Panc1 (cell line): ENCODE measurements at places on chromosomes 4 and X.
A peak's percentile ranks its signal among the peaks of the same experiment; 100 is the strongest.

DNA sequence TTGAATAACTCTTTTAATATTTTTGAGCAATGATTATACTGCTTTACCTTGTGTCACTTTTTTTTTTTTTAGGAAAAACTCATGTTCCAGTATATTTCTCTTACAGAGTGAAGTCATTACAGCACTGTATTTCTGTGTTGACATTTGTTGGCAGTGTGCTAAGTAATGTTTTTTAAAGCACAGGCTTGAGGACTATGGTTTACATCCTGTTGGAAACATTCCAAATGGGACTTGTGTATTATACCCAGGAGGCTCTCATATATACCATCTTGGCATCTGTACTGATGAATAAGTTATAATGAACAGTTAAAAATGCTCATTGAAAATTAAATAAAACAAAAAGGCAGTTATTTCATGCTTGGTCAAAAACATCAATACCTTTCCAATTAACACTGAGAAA lies 33.8 kb downstream of the CEP44 start:
- DNase-seq = no peak

GRCh38 chr4:82865592-82865991 lies 25.4 kb downstream of the SEC31A start:
- no peak for DNase-seq

- DNase-seq = no peak
These were observed 20.5 kb upstream of the WDR44 start for GRCh38 chrX:118325453-118325852.

DNA sequence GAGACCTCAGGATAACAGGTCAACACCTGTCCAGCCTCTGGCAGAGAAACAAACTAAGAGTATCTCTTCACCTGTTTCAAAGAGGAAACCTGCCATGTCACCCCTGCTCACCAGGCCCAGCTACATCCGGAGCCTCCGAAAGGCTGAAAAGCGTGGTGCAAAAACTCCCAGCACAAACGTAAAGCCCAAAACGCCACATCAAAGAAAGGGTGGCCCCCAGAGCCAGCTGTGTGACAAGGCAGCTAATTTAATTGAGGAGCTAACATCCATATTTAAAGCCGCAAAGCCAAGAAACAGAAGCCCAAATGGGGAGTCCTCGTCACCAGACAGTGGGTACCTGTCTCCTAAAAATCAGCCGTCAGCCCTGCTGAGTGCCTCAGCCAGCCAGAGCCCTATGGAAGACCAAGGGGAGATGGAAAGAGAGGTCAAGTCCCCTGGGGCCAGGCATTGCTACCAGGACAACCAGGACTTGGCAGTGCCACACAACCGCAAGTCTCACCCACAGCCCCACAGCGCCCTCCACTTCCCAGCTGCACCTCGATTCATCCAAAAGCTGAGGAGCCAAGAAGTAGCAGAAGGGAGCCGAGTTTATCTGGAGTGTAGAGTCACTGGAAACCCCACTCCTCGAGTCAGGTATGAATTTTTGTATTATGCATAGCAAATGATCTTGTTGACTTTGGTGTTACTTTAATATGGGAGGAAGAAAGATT lies 15.1 kb downstream of the PALLD start:
- no peak for DNase-seq

DNA sequence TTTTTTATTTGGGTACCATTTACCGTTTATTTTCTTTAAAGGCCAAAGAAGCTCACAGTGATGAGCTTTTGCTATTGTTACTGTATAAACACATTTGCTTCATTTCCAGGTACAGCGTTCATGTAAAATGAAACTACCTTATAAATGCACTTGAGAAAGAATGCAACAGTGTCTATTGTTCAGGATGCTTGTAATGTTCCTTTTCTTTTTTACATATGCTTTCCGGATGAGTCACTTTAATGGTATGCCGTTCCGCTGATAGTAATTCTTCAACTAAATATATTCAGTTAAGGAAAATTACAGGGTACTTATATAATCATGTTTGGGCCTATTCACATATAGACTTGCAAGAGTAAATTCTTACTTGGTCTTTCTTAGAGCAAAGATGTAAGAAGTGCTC lies 354.9 kb downstream of the RPA4 start:
- no peak for DNase-seq

GRCh38 chrX:49039598-49040375 lies 3.4 kb downstream of the TFE3 start:
- no peak for DNase-seq

DNA sequence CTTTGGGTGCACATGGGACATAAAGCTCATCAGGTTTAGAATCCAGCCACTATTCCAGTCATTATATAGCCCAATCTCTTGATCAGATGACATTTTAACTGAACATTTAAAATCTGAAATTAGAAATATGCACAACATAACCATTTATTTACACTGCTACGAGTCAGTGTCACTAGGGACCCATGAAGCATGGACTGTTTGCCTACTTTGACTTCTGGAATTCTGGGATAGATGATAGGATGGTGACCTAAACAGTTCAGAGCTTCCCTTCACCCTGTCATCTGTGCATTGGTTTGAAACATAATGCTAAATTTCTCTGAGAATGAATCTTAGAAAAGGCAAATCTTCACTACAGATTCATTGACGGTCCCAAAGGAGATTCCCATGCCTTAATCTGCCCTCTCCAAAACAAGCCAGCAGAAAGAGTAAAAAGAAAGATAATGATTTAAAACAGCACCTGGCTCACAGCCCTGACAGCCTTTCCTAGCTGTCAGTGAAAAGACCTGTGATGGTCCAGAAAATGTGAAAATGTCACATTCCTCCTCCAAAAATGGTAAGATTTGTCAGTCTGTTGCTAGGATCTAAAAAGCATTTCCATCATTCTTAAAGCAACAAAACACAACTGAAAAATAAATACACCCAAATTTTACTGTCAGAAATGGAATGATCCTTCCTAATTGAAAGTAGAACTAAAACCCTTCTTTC lies 18.9 kb upstream of the HERC3 start:
- no peak for DNase-seq

DNA sequence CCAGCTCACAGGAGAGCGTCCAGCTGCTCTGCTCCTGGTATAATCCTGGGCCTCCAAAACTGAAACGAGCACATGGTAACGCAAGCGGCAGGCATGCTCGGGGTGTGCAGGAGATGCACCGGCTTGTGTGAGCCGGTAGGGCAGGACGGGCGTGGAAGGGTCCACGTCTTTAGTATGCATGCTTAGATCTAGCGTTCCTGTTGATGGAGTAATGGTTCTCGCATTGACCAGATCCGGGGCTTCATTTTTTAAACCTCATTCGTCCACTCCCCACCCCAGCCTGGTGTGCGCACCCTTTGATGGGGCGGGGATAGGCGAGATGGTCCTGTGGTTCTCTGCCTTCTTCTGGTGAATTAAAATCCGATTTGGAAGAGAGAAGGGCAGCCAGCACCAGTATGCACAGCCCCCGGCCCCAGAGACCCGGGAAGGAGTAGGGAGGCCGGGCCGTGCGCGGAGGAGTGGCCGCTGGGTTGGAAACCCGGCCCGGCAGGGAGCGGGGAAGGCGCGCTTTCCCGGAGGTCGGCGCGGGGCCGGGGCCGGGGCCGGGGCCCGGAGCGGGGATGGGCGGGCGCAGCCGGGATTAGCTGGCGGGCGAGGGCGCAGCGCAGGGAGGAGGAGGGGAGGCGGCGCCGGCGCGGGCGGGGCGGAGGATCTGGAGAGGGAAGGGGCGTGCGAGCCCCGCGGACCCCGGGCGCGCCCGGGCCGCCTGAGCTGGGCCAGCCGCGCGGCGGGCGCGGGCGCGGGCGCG lies 39.9 kb downstream of the FAM149A start:
- DNase-seq = no peak

DNA sequence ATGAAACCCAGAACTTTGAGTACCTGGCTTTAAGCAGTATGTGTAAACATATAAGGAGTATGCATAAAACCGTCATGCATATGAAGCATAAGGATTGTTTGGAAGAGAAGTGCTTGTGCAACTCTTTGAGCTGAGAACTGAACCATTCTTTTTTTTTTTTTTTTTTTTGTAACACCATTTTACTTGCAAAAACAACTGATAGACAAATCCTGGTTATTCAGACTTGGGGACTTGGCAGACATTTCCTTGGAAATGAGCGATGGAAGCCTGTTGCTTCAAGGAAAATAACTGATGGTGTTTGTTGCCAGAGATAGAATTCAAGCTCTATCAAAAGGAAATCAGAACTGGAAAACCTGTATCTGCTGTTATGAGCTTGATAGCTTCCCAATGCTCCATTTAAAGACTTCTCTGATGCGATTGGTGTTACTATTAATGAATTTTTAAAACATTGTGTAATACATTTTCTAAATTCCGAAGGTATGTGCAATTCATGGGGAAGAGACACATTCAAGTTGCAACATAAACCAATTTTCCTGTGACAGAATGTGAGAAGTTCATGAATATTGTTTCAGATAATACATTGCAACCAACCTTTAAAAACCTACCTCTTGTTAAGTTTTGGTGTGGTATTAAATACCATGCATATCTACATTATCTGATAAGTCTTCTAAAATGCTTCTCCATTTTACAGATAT lies 47.0 kb upstream of the FAT1 start:
- no peak for DNase-seq

DNA sequence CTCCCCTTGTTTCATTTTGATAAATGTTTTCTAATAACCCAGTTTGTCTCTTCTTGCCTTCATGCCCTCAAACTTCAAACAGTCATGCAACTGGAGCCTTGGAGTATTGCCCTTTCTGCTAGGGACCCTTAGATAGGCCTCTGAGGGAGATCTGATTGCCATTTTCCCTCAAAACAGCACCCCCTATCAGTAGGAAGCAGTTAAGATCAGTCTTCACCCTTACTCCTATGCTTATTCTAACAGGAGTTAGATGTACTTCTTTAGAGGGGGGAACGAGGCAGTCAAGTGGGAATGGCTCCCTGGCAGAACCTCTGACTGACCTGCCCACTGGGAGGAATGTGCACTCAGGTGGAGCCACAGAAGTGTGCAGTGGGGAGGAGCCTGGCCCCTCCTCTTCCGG lies 74.1 kb downstream of the FAM47A start:
- DNase-seq = no peak

- DNase-seq = peak; percentile 5
These were observed 182.7 kb upstream of the PCDH7 start for GRCh38 chr4:30537456-30537855.

DNA sequence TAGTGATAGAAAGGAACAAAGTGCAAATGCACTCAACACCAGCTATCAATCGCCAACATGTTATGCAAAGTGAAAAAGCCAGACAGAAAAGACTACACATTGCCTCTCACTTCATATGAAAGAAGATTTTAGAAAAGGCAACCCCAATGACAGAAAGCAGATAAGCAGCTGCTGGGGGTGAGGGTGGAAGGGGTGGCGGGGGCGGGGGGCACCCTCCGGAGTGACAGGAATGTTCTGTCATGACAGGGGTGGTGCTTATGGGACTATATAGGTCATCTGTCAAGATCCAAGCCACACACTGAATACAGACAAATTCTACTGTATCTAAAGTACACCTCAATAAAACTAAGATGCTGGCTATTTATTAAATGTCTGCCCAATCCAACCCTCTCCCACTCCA lies 10.7 kb downstream of the WDR1 start:
- no peak for DNase-seq

DNA sequence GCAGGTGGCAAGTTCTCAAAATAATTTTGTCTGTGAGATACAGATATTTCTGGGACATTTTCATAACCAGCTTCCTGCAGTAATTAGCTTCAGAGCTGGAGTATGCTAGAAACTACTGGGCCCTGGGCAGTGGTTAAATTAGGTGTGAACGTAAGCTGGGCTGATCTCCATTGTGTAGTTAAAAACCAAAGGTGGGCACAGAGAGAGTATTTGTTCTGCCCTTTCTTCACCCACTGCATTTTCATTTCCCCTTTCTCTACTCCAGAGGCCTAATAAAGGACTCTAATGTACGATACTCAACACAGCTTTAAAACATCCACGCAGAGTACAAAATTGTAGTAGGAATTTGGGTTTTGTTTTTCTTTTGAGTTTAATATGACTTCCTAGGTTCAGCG lies 252.7 kb downstream of the SPRY1 start:
- DNase-seq = no peak

DNA sequence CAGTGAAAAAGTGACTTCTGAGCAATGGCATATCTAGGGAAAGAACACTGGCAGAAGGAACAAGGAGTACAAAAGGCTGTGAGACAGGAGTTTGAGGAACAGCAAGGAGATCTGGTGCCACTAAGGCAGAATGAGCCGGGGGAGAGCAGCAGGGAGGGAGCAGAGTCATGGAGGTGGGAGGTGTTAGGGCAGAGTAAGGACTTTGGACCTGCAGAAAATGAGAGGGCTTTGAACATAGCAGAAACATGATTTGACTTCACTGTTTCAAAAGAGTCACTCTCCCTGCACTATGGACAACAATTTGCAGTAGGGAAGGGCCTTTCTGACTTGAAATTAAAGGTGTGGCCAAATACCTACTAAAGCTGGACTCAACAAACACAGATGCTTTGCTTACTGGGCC lies 356.2 kb downstream of the ADGRL3 start:
- DNase-seq = no peak

DNA sequence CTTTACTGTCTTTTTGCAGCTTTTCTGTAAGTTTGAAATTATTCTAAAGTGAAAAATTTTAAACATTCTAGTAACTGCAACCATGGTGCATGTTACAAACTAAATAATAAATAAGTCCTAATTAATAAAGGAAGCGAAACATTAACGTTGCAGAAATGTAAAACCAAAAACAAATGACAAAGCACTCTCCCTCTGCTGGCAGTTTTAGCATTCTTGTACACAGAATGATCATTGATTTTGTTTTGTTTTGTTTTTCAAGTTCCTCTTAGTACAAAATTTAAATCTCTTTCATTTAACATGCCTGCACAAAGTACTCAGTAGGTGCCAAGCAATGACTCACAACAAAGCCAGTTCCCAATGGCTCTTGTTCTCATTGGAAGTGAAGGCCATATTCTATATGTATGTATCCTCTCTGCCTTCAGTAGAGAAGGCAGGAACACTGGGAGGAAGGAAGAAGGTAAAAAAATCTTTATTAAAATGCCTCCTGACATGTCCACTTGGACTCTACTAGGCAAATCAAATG lies 13.7 kb upstream of the TMSB4X start:
- DNase-seq = no peak

- no peak for DNase-seq
These were observed 910 bp downstream of the HPGDS start for GRCh38 chr4:94341481-94342370.

DNA sequence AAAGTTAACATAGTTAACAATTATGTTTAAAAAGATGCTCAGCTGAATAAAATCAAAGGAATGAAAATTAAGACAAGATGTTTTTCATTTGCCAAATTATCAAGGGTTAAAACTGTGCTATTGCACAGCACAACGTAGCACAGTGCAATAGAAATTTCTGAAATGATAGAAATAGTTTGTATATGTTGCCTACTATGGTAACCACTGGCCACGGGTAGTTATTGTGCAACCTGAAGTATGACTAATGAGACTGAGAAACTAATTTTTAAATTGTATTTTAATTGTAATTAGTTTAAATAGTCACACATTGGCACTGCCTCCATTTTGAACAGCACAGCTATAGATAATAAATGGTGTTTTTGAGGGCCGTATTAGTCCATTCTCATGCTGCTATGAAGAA lies 343.1 kb upstream of the FAM241A start:
- no peak for DNase-seq

- DNase-seq = no peak
These were observed 242.1 kb downstream of the ADAMTS3 start for GRCh38 chr4:72326692-72327632.

- DNase-seq = peak; percentile 76
These were observed 22.4 kb upstream of the HPSE start for GRCh38 chr4:83356899-83357661.

- no peak for DNase-seq
These were observed 42.0 kb upstream of the ZXDA start for GRCh38 chrX:57952320-57952678.

- DNase-seq = no peak
These were observed at the start of gene FAM149A for GRCh38 chr4:186104114-186104889. TSS of gene FAM149A (plus strand) at chr4:186104704.
